Activated CD8-positive, alpha-beta memory T cell treated with anti-CD3 and anti-CD28 coated beads for 24 hours (primary cell): ENCODE measurements at places on chromosomes 7 and 10.

DNA sequence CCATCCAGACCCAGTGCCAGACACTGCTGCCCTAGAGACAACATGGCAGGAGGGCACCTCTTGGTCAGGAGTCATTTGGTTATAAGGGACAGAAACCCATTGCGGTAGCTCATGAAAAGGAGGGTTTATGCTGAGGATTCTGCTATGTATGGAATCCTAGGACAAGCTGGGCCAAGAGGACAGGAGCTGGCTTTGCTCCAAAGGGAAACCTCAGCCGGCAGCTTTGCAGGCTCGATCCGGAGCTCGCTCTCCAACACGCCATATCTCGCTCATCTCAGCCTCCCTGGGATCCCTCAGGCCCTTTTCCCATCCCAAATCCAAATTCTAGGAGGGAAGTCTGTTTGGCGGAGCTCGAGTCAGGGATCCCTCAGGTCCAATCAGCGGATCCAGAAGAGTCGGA lies 345.7 kb downstream of the GLRX3 start:
- no peak for DNase-seq

DNA sequence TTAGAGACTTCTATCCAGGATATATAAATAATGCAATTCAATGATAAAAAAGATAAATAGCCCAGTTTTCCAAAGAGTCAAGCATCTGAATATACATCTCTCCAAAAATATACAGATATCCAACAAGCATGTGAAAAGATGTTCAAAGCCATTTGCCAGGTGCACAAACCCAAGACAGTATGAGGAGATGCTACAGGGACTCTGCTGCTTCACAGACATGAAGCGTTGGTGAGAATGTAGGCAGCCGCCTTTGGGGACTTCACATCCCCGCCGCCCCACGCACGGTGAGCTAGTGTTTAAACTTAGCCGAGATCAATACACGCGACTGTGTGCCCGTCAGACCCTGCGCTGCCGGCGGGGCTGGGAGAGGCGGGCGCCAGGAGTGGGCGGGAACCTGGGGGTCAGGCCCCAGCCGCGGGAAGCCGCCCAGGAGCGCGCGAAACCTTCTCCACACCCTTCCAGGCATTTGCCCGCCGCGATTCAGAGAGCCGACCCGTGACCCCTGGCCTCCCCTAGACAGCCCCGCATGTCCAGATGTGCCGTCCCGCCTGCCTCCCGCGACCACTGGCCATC lies 927 bp upstream of the ALOX5 start:
- peak; percentile 65 for DNase-seq

DNA sequence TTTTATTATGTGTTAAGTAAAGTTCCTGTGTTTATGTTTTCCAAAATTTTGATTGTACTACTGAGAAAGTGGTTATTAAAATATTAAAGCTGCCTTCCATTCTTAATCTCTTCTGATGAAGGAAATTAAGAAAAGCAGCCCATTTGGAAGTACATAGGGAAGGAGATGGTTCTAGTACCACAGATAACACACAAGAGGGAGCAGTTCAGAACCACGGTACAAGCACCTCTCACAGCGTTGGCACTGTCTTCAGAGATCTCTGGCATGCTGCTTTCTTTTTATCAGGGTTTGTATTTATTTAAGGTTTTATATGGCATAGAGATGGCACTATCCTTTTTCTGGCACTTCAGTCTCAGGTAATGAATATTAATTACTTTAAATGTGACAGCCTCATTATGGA lies 111.6 kb downstream of the PHTF2 start:
- DNase-seq, result no peak

GRCh38 chr7:106420736-106421135 lies 136.0 kb upstream of the NAMPT start:
- no peak for DNase-seq

- no peak for DNase-seq
Observed at GRCh38 chr10:71985542-71986250, 21.5 kb downstream of the CHST3 start.

DNA sequence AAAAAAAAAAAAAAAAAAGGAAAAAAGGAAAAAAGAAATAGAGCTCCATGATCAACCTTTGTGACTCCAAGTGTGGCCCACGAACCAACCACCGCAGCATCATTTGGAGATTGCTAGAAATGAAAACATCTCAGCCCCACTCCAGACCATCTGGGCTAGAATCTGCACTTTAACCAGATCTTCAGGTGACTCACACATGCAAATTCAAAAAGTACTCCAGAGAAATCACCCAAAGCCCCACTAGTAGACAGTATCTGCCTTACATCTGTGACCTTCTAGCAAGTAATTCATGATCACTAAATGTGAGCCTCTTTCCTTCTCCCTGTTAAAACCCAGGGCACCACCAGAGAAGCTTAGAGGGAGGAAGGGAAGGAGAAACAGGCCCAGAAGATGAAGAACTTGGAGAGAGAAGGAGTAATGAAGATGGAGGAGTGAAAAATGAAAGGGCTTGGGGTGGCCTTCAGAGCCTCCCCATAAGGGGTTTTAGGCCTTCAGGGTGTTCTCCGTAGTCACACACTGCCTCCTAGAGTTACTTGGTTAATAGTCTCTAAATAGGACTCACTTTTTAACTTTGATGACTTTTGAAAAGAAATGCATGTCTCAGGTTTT lies 94.0 kb downstream of the SLC37A3 start:
- peak; percentile 59 for DNase-seq

DNA sequence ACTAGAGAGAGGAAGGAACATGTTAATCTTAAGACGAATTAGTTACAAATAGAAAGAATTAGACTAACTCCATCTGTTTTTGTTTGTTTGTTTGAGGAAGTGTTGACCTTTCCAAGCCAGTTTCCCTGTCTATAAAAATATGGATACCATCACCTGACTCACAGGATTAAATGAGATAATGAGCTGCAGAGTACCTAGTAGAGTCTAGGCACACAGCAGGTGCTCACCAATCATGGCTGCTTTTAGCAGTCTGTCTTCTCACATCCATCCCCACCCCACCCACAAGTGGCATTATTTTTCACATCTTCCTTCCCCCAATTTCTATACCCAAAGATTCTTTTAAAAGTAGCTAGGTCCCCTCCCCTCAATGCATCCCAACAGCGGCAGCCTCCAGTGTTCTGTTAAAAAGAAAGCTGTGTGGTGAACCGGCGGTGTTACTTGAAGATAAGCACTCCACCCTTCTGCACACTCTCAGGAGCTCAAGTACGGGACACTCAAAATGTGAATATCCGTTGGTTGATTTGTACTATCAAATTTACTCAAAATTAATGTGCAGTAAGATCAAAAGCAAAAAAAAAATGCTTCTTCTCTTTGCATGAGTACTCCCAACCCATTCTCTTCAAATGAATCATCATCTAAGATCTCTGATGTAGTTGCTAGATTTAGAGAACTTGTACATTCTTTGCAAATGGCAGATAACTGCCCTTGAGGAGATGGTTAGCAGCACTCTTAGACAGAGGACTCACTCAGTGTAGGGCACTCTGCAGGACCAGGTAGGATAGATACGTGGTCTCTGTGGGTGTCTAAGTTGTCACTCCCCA lies 145.4 kb upstream of the ASAH2 start:
- DNase-seq, result no peak

DNA sequence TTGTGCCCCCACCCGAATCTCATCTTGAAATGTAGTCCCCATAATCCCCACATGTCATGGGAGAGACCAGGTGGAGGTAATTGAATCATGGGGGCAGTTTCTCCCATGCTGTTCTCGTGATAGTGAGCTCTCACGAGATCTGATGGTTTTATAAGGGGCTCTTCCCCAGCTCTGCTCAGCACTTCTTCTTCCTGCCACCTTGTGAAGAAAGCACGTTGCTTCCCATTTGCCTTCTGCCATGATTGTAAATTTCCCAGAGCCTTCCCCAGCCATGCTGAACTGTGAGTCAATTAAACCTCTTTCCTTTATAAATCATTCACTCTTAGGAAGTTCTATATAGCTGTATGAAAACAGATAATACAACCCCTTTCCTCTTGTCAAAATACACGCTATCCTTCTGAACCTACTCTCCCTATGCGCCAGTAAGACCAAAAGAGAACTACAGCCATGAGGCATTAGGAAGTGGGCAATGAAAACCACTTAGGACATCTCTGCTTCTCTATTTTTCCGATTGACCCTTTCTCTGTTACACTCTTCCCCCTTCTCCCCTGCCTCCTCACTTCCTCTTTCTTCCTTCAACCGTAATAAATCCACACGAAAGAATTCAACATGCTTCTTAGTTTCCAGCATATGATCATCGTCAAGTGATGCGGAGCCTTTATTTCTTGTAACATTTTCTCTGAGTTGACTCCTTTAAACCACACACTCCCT lies 101.2 kb upstream of the WDR11 start:
- DNase-seq, result no peak

DNA sequence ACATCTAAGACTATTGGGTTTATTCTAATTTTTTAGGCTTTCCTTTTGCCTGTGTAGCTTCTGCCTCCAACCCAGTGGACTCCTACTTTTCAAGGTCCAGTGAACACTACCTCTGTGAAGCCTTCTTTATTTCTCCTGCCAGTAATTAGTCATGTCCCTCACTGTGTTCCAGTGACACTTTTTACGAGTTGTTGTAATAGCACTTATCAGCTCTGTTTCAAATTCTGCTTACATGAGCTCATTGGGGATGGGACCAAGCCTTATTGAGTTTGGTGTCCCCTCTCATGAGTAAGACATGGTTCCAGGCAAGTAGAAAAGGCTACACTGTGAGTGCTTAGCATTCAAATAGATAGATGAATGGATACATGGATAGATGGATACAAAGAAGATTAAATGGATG lies 184.6 kb downstream of the HIBADH start:
- no peak for DNase-seq

DNA sequence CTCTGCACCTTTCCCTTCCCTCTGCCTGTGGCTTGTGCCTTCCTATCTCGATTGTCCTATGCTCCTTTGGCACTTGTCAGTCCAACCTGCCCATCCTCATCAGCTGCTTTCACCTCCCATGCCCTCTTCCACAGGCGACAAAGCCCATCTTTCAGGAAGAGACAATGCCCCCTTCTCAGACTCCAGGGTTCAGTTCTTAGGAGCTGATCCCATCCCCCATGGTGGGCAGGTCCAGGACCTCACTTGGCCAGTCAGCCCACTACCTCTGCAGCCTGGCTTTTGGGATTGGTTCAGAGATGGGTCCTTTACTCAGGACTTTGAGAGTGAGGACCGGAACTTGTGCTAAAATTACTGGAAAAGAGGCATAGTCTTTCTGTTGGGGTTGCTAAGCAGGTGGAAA lies 74.0 kb upstream of the NANOS1 start:
- DNase-seq, result peak; percentile 28

DNA sequence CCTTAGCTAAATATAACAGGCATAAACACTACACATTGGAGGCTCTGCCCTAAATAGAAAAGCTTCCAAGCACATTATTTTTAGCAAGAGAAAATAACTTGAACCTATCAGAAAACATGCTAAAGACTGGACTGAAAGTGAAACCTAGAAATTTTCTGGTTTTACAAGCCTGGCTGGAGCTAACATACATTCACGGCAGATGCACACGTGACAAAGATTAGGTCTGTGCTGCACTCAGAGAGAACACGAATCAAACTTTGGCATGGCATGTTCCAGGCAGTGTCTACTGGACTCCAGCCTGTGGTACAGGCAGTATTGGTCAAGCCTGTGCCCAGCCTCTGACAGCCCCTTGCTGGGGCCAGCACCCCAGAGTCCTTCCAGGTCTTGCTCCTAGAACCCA lies 94.1 kb upstream of the PCBD1 start:
- DNase-seq, result no peak

DNA sequence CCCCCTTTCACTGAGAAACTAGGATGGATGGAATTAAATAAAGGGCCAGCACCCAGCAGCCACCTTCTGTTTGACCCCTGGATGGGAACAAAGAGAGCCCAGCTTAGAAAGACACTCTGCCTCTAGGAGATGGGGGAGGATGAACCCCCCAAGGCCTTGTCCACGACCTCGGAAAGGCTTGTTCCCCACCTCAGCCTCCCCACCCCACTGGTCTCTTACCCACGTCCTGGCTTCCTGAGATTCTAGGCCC lies 9.7 kb downstream of the ITPRIP start:
- DNase-seq, result no peak

GRCh38 chr7:36137258-36137657 lies 15.8 kb upstream of the EEPD1 start:
- DNase-seq, result no peak

GRCh38 chr10:77922566-77923179 lies 3.9 kb downstream of the DLG5 start:
- DNase-seq, result no peak

DNA sequence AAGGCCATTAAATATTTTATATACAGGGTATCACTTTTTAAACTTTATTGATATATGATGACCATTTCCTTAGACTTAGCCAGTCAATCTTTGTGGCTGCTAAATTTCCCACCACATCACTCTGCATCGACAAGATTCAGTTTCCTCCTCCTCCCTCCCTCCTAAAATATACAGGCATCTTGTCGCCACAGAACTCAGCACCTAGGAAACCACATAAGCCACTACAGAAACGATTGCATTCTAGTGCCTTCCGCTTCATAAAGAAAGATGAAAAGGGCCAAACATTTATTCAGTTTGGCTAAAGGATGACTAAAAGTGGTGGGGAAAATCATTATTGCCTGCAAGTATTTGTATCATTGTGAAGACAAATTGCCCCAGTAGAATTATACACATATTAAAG lies 30.7 kb downstream of the ERCC6 start:
- DNase-seq, result no peak

GRCh38 chr7:116327752-116328151 lies 117.4 kb downstream of the TES start:
- no peak for DNase-seq

DNA sequence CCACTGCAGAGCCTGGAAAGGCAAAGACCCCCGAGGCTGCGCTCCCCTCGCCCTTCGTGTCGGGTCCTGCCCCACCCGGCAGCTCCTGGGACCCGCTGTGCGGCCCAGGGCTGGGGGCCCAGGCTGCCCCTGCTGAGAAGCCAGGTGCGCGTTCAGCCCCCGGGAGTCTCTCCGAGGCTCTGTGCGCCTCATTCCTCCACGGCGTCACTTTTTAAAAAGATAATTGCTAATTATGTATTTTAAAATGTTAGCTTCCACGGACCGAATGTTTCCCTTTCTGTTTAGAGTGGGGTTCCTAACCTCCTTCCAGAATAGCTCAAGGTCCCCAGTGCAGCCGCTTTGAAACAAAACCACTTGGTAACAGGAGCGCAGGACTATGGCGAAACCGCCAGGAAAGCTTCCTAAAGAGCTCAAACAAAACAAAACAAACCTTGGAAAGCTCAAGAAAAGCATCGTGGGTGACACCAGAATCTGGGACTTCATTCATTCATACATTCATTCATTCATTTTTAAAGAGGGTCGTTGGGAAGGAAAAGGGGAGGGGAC lies 45.6 kb downstream of the PDIA4 start:
- DNase-seq, result peak; percentile 65

GRCh38 chr10:86440874-86441843 lies 74.6 kb upstream of the GRID1 start:
- DNase-seq, result no peak

- no peak for DNase-seq
Observed at GRCh38 chr7:99141334-99141733, 2.6 kb downstream of the SMURF1 start.

DNA sequence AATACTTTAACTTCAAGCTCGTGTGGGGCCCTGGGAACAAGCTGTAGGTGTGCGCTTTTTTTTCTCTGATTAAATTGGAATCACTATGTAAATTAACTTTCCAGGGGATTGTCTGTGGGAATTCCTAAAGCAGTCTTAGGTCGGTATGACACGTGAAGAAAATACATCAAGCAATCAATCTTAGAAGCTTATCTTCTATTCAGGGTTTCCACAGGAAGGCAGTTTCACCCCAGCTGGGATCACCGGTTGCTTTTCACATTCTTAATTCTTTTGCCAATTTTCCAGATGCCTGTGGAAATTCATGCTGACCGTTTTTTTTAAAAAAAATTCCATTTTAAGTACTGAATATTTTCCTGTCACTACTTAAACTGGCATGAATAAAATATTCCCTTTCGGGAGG lies 41.9 kb downstream of the CAMK1D start:
- no peak for DNase-seq
